ENCODE measurements at places on chromosomes 12 and 14.
A peak's percentile ranks its signal among the peaks of the same experiment; 100 is the strongest.

- DNase-seq, result no peak
These were observed 65.3 kb upstream of the TRAF3 start for GRCh38 chr14:102711946-102712345.

GRCh38 chr14:54450535-54450934 lies 9.4 kb upstream of the CNIH1 start:
- DNase-seq, result no peak

DNA sequence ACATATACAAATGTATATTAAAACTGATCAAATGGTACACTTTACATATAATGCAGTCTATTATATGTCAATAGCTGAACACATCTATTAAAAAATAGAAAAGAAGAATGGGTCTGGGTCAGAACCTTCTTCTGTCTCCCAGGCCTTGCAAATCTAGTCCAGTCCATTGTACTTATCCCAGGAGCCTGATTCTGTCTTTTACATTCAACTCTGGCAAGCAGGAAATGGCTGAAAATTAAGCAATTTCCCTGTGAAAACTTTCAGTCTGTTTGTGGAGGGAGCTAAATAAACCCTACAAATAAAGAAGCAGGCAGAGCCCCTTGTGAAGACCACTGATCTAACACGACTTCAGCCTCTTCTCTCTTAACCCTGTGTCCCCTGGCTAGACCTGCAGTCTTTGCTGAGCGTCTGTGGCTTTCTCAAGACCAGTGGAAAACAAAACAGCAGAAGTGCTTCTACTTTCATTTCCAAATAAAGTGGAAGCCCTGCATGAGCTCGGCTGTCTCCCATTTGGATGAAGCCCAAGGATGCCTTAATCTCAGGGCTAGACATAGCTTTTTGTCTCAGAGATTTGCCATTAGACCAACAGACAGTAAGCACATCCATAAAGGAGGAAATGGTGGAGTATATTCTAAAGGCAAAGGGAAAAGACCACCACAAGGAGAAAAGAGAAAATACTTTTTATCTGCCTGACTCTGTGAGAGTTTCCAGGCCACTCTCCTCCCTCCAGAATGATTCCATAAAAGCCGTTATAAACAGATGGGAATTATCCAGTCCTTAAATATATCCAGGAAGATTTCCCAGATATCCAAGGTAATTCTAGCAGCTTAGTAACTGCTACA lies 48.2 kb downstream of the CRACR2A start:
- DNase-seq, result no peak

DNA sequence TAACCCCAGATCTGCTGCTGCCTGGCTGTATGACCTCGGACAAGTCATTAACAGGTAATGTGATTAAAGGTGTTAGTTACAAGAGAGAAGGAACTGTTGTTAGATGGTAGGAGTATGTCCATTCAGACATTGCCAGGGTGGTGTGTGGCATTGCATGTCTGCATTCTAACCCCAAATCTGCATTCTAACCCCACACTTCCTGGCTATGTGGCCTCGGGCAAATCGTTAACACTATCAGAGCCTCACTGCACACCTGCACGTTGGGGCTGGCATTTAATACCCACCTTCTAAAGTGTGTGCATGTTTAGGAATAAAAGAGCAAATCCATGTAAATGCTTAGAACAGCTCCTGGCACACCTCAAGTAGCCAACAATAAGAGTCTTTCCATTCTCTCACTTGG lies 46.4 kb downstream of the CHST11 start:
- peak; percentile 77 for DNase-seq

DNA sequence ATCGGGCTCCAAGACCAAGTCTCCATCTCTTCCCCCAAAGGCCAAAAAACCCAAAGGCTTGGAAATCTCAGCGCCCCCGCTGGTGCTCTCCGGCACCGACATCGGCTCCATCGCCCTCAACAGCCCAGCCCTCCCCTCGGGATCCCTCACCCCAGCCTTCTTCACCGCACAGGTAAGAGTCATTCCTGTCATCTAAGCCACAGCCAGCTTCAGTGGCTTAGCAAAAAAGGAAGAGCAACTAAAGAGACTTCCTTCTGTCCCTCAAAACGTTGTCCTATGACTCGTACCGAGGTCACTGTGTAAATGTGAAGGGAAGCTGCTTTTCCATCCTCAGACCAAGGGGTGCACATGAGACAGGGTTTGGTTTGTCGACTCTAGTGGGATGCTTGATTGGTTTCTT lies 53.4 kb downstream of the ELK3 start:
- no peak for DNase-seq

GRCh38 chr14:53354336-53354735 lies 201.2 kb upstream of the DDHD1 start:
- no peak for DNase-seq

DNA sequence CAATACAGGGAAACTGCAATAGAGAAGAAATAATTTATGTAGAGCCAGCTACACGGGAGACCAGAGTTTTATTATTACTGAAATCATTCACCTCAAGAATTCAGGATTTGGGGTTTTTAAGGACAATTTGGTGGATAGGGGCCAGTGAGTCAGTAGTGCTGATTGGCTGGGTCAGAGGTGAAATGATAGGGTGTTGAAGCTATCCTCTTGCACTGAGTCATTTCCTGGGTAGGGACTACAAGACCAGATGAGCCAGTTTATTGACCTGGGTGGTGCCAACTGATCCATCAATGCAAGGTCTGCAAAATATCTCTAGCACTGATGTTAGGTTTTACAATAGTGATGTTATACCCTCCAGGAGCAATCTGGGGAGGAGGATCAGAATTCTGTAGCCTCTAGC lies 486.3 kb downstream of the LRIG3 start:
- DNase-seq, result no peak

GRCh38 chr12:68959891-68960464 lies 27.0 kb upstream of the CPM start:
- no peak for DNase-seq

DNA sequence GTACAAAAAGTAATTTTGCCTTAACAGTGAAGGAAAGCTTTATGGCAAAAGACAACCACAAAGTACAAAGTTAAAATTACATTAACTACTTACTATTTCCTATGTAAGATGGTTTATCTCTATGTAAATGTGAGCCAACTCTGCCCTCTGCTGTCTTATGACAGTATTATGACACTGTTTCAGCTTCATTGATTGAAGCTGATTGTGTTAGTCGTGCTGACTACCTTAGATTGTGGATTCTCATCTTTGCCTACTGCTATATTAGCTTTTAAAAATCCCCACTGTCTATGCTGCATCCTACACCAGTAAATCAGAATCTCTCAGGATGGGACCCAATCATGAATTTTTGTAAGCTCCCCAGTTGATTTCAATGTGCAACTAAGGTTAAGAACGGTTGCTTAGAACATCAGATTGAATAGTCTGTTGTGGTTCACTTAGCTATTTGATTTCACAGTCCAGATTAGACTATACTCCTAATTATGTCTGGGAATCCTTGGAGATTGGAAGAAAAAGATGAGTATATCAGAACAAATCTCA lies 12.2 kb upstream of the SPTB start:
- DNase-seq, result peak; percentile 75

DNA sequence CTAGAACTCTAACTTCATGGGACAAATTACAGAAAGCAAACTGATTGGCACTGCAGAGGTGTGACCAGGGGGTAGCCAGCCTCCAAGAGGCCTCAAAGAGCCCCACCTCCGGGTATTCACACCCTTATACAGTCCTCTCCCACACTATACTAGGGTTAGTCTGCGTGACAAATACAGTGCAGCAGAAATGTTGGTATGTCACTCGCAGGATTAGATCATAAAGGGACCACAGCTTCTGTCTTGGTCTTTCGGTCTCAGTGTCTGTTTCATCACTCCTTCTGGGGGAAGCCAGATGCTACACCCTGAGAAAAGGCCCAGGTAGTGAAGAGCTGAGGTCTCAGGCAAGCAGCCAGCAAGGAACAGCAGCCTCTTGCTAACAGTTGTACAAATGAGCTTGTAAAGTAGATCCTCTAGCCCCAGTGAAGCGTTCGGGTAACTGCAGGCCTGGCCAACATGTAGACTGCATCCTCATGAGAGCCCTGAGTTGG lies 68.9 kb upstream of the SAV1 start:
- DNase-seq, result no peak

- no peak for DNase-seq
These were observed 8.4 kb upstream of the INF2 start for GRCh38 chr14:104680806-104681688.

All from Jurkat, Clone E6-1 (cell line).